IMR-90 (cell line): ENCODE measurements at places on chromosomes 3 and 15.

DNA sequence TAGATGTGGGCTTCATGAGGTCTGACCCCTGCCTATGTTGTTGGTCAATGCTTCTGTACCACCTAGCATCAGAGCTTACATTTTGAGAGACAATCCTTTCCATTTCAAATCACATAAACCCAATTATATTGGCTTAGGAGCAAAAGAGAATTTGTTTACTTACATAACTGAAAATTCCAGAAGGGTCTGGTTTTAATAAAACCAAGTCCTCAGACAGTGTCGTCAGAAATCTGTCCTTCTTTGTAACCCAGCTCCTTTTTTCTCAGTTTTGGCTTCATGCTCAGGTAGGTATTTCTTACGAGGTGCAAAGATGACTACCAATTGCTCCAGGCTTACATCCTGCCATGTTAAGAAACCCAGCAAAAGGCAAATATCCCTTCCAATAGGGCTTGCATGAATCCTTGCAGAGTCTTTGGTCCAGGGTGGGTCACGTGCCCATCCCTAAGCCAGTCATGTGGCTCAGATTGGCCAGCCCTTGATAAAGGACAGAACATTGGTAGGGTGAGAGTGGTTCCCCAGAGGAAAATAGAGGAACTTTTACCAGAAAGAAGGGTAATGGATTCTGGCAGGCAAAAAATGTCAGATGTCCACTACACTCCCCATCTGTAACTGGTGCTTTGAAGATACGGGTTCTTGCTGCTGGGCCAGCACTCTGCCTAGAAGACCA lies 50.2 kb upstream of the VILL start:
- DNase-seq: no peak

DNA sequence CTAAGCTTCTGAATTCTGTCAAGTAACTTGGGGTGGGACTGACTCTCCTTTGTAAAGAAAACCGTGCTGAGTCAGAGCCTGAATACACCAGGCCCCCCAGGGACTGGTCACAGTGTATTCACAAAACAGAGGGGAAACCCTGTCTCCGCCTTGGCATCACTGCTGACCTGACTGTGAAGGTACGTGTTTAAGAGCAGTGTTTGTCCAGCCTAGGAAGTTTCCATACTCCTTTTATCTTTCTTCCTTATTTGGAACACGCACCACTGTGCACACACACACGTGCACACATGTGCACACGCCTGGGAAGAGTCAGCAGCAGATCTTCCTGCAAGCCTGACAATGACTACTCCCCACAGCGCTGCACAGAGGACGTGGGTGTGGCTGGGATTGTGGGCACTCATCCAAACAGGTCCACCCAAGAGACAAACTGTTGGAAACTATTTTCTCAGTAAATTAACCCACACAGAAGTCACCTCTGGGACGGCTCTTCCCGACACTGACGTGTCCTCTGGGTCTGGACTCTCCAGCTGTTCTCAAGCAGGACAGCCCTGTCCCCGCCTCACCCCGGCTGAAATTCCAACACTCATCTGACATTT lies 87.7 kb downstream of the ATP10A start:
- DNase-seq: peak; percentile 82

DNA sequence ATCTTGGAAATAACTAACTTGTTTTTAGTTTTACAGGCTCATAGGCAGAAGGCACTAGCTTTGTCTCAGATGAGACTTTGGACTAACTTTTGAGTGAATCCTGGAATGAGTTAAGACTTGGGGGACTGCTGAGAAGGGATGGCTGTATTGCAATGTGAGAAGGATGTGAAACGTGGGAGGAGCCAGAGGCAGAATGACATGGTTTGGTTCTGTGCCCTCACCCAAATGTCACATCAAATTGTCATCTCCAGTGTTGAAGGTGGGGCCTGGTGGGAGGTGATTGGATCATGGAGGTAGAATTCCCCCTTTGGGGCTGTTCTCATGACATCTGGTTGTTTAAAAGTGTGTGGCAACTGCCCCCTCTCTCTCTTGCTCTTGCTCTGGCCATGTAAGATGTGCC lies 28.8 kb upstream of the CCDC50 start:
- DNase-seq: no peak

DNA sequence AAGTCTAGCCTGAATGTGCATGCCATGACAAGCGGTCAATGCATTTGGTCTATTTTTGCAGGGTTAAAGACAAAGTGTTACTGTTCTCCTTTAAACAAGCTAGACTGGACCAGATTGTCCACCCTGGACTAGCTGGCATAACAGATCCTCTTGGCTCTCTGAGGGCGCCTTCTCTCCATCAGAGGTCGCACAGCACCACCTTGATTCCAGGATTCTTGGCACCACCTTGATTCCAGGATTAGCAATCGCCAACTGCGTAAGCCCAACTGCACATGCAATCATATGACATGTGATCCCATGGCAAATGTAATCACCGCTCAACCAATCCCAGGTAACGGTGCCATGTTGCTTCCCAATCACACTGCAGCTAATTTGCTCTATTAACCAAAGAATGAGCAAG lies 98.6 kb downstream of the OXNAD1 start:
- no peak for DNase-seq

DNA sequence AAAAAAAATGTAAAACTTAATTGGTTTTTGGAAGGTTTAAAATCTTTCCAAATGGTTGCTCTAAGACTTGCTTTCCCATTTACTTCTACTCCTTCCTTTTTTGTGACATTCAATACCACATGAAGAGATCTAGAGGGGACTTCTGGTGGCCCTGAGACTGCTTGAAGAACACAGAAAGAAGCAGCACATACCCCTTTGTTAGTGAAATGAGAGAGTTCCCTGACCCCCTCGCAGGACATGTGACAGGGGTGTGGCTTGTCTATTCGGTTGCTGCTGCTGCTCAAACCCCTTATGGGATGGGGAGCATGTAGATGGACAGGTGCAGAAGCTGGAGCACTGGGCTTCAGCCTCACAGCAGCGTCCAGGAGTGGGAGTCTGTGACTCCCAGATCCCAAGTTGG lies 71.0 kb downstream of the ZMAT3 start:
- DNase-seq: no peak

DNA sequence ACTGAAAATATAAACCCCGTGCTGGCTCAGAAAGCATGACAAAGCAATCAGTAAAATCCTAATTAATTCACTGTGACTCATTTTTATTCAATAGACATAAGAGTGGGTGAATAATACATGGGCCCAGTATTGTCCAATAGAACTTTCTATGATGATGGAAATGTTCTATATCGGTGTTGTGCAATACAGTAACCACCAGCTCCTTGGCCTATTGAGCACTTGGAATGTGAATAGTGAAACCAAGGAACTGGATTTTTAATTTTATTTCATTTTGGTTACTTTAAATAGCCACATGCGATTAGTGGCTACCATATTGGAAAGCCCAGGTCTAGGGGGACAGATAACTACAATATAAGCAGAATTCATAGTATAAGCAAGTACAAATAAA lies 69.8 kb upstream of the PPP2R3A start:
- DNase-seq: no peak

DNA sequence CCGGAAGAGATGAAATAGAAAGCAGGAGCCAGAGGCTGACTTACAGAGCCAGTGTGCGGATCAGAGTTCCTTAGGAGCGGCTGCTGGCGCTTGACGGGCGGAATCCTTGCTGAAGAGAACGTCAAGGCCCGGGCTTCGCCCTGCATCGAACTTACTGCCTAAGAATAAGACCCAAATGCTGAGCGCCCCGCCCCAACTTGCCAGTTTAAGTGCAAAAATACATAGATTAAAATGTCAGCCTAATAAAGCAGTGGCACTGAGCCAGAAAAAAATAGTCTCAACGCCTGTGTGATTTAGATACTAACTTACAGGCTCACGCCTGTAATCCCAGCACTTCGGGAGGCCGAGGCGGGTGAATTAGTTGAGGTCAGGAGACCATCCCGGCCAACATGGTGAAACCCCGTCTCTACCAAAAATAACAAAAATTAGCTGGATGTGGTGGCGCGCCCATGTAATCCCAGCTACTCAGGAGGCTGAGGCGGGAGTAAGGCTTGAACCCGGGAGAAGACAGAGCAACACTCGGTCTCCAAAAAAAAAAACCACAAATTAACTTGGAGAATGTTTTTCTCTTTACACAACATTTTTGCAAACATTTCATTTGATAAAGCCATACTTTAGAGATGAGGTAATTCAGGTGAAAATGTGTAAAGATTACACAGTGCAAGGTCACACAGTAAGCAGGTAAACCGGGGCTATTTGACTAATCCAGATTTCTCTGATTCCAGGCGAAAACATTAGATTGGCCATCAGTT lies 1.2 kb upstream of the UBP1 start:
- DNase-seq: no peak
